ENCODE measurements at places on chromosomes 4 and X. TPM values are rescaled to one million over a fixed set of nuclear protein-coding genes. Genes with fewer than 3 reads are reported as not detected.

EREG gene
- total RNA-seq = 0.05 TPM

DNA sequence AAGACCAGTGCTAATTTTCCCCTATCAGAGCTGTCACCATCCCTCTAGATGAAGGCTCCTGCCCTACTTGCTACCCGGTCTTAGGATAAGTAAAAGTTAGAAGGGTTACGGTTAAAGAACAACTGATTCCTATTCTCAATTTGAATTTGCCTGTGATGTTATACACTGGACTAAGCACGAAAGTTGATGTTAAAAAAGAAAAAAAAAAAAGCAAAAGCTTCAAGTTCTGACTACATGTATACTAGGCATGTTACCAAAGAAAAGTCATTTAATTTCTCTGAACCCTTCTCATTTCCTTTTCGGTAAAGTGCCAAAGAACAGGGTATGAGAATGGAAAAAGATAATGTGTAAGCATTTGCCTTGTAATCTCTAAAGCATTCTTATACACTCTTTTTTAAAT lies 1.4 kb upstream of the PPID start:
- no peaks in the 10 kb centered on the region for H3K27me3 ChIP-seq
- H3K4me3 ChIP-seq = no peak overlapping the region
- H3K4me1 ChIP-seq = peaks cover 6% of the 10 kb centered on the region
- peaks cover 13% of the 10 kb centered on the region for H3K36me3 ChIP-seq
- no peak overlapping the region for H3K27ac ChIP-seq
- DNase-seq = no peak

DNA sequence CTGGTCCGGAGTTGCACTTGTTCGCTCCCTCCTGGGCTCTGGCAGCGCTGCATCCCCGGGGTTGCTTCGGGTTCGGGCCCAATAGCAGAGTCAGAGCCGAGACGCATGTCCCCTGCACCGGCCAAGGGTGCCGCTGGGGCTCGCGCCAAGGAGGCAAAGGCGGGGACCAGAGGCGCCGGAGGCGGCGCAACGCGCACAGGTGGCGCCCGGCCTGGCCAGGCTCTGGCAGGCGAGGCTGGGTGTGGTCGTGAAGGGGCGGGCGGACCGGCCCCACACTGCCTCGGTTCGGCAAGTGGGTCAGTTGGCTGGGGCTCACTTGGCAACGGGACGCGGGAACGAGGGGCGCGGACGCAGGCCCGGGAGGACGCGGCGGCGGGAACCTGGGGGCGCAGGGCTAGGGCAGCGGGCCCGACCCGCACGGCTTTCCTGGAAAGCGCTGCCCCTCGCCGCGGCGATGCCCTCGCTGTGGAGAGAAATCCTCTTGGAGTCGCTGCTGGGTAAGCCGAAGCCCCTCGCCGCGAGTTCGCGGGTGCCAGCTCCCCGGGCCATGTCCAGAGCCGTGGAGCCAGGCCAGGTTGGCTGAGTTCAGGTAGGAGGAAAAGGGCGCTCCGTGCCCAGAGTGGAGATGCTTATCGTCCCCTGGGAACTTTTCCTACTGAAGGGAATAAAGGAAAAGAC lies at the start of gene CWH43:
TSS of gene CWH43 (plus strand) at position 300 of the 678 bp plus-strand sequence. CDS start at position 455, 155 bp downstream.
- peaks cover 19% of the 10 kb centered on the region for H3K27me3 ChIP-seq
- DNase-seq = no peak
- H3K27ac ChIP-seq = no peak within 1 kb of the TSS
- no peak within 1 kb of the TSS for H3K4me3 ChIP-seq
- H3K4me1 ChIP-seq = no peaks in the 10 kb centered on the region

KLB gene
- 0.05 TPM for total RNA-seq

GRCh38 chr4:180398564-180398963 lies 1844.6 kb upstream of the TENM3 start:
- no peak for DNase-seq
- H3K4me3 ChIP-seq = no peak overlapping the region
- no peaks in the 10 kb centered on the region for H3K36me3 ChIP-seq
- H3K27me3 ChIP-seq = no peaks in the 10 kb centered on the region
- H3K27ac ChIP-seq = no peak overlapping the region

GRCh38 chr4:68378226-68378625 lies 28.3 kb upstream of the YTHDC1 start:
- H3K4me1 ChIP-seq = peaks cover 4% of the 10 kb centered on the region
- H3K27me3 ChIP-seq = no peaks in the 10 kb centered on the region
- H3K36me3 ChIP-seq = no peaks in the 10 kb centered on the region
- no peak for DNase-seq

HPSE gene
- total RNA-seq = 1.7 TPM

BMX gene
- 0.57 TPM for total RNA-seq

DNA sequence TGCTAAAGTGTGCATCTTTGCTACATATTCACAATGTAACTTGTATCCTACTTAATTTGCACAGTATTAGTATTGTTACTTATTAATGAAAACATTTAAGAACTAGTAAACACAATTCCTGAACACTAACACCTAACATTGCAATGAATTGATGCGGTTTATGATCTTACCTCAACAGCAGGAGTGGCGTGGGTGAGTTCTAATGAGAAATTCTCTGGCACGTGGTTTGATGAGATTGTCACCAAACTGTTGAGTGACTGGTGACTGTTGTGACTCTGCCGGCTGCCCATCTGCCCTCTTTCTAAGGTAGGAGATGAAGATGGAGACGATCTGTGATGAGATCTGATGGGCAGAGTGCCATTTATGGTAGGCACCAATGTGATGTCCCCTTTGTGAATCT lies 2.9 kb downstream of the PCDH18 start:
- no peaks in the 10 kb centered on the region for H3K27me3 ChIP-seq
- H3K4me1 ChIP-seq = no peaks in the 10 kb centered on the region
- H3K4me3 ChIP-seq = no peak overlapping the region
- H3K36me3 ChIP-seq = no peaks in the 10 kb centered on the region

STARD8 gene
- 1.9 TPM for total RNA-seq

AKAP14 gene
- 0.09 TPM for total RNA-seq

MAMLD1 gene
- 0.42 TPM for total RNA-seq

ALPK1 gene
- total RNA-seq = 14.5 TPM

DNA sequence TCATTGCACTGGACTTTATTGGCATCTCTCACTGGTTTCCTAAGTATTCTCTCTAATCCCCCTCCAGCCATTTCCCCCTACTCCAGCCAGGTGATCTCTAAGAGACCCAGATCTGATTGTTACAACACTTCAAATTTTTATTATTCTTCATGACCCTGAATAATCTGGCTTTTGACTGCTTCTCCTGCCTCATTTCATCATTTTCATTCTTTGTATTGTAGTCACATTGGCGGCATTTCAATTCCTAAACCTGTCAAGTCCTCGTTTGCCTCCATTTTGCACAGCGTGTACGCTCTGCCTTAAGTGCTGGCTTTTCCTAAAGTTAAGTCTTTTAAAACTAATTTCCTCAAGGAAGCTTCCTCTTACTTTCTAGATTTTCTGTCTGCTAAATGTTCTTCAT lies 31.6 kb downstream of the UBE2K start:
- DNase-seq = no peak
- H3K4me3 ChIP-seq = no peak overlapping the region
- H3K27me3 ChIP-seq = no peaks in the 10 kb centered on the region
- H3K4me1 ChIP-seq = no peaks in the 10 kb centered on the region
- no peak overlapping the region for H3K27ac ChIP-seq

FHIP1A gene
- total RNA-seq = 3.6 TPM

RAP1GDS1 gene
- total RNA-seq = 41.6 TPM

- H3K27me3 ChIP-seq = peaks cover 20% of the 10 kb centered on the region
- H3K4me1 ChIP-seq = no peaks in the 10 kb centered on the region
- no peak overlapping the region for H3K27ac ChIP-seq
- H3K4me3 ChIP-seq = no peak overlapping the region
Observed at GRCh38 chrX:153884590-153884989, 1.4 kb downstream of the L1CAM start.

DNA sequence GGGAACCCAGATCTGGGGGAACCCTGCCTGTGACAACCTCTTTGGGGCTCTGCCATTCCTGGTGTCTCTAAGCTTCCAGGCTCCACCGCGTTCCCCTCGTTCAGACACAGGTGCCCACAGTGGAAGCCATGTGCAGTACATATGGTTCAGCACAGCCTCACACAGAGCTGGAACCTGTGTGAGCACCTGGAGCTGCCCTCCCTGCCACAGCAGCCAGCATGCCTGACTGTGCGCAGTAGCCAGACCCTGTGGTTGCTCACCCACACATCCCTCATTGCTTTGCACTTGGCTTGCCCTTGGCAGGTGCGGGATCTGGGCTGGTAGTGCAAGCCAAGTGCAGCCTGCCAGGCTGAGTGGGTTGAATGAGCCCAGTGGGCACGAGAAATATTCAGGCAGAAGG lies 814.2 kb downstream of the PDHA2 start:
- no peaks in the 10 kb centered on the region for H3K4me1 ChIP-seq
- no peak overlapping the region for H3K27ac ChIP-seq
- H3K4me3 ChIP-seq = no peak overlapping the region

CHIC2 gene
- 36.5 TPM for total RNA-seq

CENPE gene
- 21.2 TPM for total RNA-seq

CT45A2 gene
- not detected for total RNA-seq

DNA sequence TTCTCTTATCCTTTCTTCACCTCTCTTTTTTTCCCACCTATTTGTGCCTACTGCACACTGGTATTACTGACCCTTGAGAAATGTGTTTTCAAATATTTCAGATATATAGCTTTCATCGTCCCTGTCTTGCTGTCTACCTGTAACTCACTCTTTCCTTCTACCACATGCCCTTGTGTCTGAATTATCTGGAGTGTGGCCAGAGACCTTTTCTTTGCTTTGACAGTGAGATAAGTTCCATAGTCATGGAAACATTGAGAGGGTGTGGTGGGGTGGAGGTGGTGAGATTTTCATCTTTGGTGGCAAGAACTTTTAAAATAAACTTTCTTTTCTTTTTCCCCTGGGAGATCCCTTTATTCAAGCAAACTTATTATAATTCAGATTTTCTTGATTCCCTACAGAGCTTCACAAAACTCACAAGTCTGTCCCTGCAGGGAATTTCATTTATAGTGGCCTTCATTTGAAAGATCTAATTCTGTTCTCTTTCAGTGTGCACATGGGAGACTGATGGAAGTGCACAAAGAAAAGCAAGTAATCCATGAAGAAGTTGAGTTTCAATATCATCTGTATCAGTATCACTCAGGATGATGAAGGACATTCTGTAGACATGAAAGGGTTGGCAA lies 95.7 kb downstream of the SH2D1A start:
- no peaks in the 10 kb centered on the region for H3K4me1 ChIP-seq
- no peak overlapping the region for H3K4me3 ChIP-seq
- no peaks in the 10 kb centered on the region for H3K36me3 ChIP-seq
- DNase-seq = no peak
- H3K27ac ChIP-seq = no peak overlapping the region

GRCh38 chr4:176988226-176988625 lies 195.5 kb upstream of the VEGFC start:
- DNase-seq = no peak
- no peaks in the 10 kb centered on the region for H3K27me3 ChIP-seq
- H3K4me1 ChIP-seq = no peaks in the 10 kb centered on the region
- H3K27ac ChIP-seq = no peak overlapping the region

DNA sequence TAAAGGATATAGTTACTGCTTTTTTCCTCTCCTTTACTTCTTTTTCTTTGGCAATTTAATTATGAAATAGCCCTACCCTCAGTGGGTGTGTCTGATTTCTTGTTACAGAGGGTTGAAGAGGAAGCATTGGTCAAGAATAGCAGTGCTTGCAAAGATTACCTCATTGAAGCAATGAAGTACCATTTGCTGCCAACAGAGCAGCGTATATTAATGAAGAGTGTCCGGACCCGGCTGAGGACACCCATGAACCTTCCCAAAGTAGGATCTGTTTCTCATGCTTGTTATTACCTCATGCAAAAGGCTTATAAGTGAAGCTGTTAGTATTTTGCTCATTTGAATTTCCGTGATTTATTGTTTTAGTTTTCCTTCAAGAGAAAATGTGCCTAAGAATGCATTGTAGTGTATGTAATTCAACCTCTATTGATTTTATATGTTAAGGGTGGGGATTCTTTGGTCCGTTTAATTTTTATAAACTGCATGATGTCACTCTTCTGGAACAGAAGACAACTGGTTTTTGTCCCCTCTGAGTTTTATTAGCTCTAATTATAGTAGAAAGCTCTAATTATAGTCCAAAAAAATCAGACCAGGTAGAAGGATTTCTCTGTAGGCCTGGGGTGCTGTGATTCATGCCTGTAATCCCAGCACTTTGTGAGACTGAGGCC lies 27.9 kb upstream of the MSMO1 start:
- no peak overlapping the region for H3K27ac ChIP-seq
- peaks cover 3% of the 10 kb centered on the region for H3K36me3 ChIP-seq
- no peaks in the 10 kb centered on the region for H3K27me3 ChIP-seq
- DNase-seq = no peak

GRCh38 chrX:70922774-70923473 lies 8.0 kb downstream of the SLC7A3 start:
- H3K36me3 ChIP-seq = peaks cover 5% of the 10 kb centered on the region
- DNase-seq = no peak
- no peak overlapping the region for H3K27ac ChIP-seq
- no peak overlapping the region for H3K4me3 ChIP-seq
- no peaks in the 10 kb centered on the region for H3K27me3 ChIP-seq
- no peaks in the 10 kb centered on the region for H3K4me1 ChIP-seq

DNA sequence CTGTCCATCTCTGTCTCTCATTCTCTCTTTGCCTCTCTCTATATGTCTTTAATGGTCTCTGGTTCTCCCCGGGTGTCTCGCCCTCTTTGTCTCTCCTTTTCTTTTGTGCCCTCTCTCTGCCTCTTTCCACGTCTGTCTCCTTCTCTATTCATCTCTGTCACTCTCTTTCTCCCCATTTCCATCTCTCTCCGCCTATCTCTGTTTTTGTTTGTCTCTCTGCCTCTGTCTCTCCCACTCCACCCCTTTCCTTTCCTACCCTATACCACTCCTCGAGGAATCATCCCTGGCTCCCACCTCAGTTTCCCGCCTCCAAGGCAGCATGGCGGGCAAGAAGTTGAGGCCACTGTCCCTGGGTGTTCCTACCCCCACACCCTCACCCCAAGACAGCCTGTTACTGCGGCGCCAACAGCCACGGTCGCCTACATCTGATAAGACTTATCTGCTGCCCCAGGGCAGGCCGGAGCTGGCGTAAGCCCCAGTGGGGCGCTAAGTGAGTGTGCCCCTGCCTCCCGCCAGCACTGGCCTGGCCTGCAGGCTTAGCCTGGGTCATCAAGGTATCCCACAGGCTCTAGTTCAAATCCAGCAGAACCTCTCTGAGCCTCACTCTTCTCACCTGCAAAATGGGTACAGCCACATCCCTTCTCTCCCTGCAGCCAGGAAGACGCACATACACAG lies 713 bp upstream of the GATA1 start:
- no peaks in the 10 kb centered on the region for H3K36me3 ChIP-seq
- H3K27me3 ChIP-seq = no peaks in the 10 kb centered on the region
- H3K4me3 ChIP-seq = no peak overlapping the region
- H3K4me1 ChIP-seq = peaks cover 7% of the 10 kb centered on the region

DNA sequence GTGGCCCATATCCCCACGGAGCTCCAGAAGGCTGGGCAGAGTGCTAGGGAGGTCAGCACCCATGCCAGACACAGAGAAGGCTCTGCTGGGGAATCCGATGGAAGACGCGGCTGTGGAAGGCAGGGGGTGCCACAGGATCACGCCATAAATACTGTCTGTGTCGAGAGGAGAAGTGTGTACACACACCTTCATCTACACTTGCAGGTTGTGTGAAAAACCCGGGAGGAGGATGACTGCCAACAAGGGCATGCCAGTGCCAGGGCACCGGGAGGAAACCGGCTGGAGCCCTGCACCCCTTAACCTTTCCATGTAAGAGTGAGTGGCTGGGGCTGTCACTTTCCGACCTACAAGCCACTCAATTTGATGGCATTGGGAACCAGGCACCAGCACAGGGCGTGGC lies 31.2 kb downstream of the LETM1 start:
- no peak overlapping the region for H3K27ac ChIP-seq
- H3K27me3 ChIP-seq = no peaks in the 10 kb centered on the region
- H3K36me3 ChIP-seq = peaks cover 77% of the 10 kb centered on the region
- peaks cover 5% of the 10 kb centered on the region for H3K4me1 ChIP-seq
- no peak for DNase-seq
